ENCODE measurements at places on chromosomes 7 and 10.

DNA sequence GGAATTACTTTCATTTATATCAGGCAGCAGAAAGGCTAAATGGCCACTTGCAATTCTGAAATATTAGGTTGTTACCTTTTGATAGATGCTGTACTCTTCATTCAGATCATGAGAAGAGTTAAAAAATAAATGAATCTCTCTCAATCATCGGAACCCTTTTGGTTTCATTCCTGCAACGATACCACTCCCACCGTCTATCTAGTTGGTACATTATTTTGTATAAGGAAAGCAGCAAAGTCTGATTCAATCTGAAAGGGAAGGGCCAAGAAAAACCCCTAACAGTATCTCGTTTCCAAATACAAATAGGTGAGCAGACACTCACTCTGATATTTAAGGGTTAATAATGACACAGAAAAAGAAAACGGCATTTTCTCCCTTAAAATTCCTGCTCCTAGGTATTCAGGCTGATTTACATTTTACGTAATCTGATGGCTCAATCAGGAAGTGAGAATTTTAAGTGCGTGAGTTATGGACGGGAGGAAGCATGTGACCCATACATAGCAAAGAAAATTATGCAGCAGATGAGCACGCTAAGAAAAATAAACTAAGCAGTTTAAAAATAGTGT, 209.4 kb upstream of the KLF14 start:
- no peak for DNase-seq

GRCh38 chr10:109191823-109192222, 731.5 kb downstream of the XPNPEP1 start:
- no peak for DNase-seq

DNA sequence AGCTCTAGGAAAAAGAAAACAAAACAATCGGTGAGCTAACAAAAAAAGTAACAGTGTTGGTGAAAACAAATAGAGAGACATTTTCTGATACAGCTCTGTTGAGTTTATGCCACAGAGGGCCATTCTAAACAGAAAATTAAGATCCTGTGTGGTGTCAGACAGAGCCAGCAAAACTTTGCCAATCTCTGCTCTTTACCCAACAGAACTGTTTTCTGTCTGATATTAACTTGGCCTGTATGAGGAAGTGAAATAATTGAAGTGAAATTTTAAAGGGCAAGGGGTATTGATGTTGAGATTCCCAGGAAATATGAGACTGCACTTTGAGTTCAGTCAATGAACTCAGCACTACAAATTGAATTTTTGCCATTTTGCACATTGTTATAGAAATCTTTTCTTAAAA, 101.0 kb downstream of the AOAH start:
- no peak for DNase-seq

- DNase-seq = no peak
Observed at GRCh38 chr7:73544678-73545077, 12.8 kb downstream of the BCL7B start.

- DNase-seq = no peak
Observed at GRCh38 chr10:72792288-72792687, 100.3 kb downstream of the MCU start.

DNA sequence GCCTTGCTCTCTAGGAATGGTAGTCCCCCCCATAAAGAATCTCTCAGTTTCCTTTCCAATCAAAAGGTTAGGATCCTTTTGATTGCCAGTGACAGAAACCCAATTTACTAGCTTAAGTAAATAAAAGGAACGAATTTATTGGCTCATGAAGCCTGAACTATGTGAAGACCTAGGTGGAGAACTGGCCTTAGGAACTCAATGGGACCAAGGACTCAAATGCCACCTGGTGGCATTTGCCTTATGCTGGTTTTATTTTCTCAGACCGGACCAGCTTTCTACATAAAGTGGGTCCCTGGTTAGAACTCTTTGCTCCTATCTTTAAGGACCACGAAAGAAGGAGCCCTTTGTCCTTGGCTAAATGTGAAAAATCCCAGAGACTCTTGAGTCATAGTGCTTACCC, 25.4 kb downstream of the CFTR start:
- no peak for DNase-seq

- DNase-seq = no peak
Observed at GRCh38 chr7:142511801-142512200, 237.5 kb upstream of the PRSS1 start.

DNA sequence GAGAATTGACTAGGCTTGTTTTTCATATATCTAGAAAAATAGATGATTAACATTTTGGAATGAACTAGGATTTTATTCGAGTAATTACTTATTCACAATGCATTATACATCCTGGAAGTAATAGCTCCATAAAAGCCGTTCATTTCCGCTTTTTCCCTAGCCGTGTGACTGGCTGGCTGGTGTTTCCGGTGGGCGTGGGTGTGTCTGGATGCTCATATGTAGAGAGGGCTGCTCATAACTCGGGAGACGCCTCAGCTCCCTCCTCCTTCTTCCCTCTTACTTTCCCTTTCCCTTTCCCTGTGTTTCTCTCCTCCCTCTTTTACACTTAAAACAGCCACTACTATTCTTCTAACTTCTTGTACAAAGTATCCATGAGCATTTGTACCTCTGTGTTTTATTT, 187.7 kb upstream of the VSTM2A start:
- DNase-seq = no peak

GRCh38 chr7:34488766-34489165, 169.3 kb upstream of the NPSR1 start:
- no peak for DNase-seq

GRCh38 chr10:133116455-133116854, 28.7 kb downstream of the ADGRA1 start:
- DNase-seq = no peak

GRCh38 chr10:99533496-99534449, 1.0 kb downstream of the NKX2-3 start:
- DNase-seq = no peak

- no peak for DNase-seq
Observed at GRCh38 chr10:90741926-90742565, 115.8 kb downstream of the HTR7 start.

GRCh38 chr7:115546790-115547189, 483.8 kb downstream of the TFEC start:
- no peak for DNase-seq

- DNase-seq = no peak
Observed at GRCh38 chr10:33781606-33782395, 447.3 kb upstream of the NRP1 start.

GRCh38 chr10:31343551-31343950, 24.5 kb downstream of the ZEB1 start:
- DNase-seq = no peak

GRCh38 chr7:142355328-142355727, 97.5 kb upstream of the PRSS58 start:
- no peak for DNase-seq

DNA sequence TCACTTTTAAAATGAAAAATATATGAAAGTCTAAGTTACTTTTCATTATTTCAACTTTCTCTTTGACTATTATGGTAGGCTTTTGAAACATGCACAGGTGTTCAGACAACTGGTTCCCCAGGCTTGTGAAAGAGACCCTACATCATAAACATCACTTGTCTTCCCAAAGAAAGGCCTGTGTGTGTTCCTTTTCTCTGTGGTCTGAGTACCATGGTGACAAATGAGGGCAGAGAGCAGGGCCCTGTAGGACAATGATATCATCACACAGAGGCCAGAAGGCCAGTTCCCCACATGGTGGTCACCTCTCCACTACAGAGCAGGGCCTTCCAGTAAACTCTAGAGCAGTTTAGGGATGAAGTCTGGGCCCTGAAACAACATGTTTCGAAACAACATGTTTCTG, 288.8 kb downstream of the USP6NL start:
- no peak for DNase-seq

DNA sequence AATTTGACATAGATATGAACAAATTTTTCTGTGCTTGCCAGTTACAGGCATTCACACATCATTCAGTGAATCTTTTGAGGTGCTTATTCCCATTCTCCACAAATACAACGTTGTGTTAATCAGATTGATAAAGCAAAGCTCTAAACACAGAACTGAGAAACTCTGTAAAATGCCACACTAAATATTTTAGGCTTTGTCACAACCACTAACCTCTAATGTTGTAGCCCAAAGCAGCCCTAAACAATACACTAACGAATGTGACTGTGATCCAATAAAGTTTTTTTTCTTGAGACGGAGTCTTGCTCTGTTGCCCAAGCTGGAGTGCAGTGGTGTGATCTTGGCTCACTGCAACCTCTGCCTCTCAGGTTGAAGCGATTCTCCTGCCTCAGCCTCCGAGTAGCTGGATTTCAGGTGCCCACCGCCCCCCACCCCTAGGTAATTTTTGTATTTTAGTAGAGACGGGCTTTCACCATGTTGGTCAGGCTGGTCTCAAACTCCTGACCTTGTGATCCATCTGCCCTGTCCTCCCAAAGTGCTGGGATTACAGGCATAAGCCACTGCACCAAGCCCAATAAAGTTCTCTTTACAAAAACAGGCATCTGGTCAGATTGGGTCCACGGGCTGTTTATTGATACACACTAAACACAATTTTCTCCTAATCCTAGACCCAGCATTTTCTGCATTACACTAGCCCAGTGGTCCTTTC, 6.9 kb downstream of the CYCS start:
- DNase-seq = no peak

GRCh38 chr10:74924251-74924963, 98.0 kb downstream of the KAT6B start:
- DNase-seq = no peak

DNA sequence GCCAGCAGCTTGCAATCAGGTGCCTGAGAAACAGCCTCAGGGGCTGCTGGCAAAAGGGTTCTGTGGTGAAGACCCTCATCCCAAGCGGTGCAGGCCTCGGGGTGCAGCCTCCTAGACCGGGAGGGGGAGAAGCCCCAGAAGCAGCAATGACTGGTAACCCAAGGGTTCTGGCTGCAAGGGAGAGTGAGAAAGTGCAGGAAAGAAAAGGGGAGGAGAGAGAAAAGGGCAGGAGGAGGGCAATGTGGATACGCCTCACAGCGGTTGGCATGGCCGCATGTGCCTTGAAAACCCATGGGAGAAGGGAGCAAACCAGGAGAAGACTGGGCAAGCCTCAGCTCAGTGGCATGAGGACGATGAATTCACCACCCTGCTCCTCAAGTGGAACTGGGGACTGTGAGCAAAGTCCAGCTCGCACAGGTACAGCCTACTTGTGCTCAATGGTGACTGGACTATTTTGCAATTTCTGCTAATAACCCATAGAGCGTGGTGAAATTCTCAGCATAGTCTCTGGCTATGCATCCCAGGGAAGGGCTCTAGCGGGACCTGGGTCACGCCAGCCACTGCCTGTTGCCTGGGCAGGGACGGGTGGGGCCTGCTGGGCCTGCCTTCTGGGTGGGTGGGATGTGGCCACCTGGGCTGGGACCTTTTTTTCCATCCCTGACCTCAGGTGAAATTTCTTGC, 6.2 kb downstream of the CLRN3 start:
- no peak for DNase-seq

- no peak for DNase-seq
Observed at GRCh38 chr7:50559881-50560280, 5.3 kb downstream of the DDC start.

DNA sequence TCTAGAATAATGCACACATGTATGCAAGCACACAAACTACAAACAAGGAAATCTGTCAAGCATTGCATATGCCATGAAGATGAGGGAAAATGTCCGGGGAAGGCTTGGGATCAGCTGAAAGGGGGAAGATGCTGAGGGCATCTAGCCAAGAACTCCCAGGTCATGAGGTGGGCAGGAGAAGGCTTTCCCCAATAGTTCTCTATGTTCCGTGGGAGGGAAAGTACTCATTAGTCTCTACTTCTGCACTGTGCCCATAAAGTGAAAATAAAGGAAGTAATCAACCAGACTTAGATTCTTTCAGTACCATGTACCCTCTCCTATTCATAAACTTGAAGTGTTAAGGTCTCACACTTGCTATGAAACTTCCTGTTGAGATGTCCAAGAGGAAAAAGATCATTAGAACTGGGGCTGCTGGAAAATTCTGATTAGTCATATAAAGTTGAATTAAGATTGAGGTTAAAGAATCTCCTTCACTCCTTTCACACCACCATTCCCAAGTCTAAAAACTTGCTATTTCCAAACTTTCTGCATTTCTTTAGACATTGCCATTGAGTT, 17.1 kb upstream of the LIPF start:
- DNase-seq = no peak

DNA sequence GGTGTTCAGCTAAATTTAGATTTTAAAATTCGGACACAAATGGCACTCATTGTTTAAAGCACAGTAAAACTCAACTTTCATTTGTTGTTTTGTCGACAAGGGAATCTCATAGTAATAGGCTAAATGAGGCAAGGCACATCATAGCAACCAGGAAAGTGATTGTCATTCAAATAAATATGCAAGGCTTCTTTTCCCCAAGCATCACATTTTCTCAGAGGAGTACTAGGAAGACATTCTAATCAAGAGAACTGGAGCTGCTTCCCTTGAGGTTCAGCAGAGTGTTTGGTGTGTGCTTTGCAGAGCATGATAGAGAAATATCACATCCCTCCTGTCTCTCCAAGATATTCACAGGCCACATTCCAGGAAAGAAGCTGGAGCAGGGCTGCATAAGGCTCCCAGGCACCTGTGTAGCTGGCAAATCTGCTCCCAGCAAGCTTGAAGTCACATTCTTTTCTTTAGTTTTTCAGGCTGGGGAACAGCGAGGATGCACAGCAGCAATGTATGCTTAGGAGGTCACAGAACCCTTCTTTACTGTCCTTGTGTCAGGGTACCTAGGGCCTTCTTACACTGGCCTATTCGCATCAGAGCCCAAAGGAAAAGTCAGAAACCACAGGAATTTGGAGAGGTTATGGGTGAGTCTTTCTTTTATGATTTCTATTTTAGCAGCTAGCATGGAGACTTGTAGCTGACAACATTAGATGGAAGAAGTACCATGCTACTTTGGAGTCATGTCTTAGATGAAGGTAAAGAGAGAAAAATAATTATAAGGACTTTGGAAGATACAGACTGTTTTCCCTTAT, 95.9 kb upstream of the HDAC9 start:
- DNase-seq = no peak

GRCh38 chr10:130340816-130341215, 204.6 kb downstream of the GLRX3 start:
- DNase-seq = no peak

- DNase-seq = no peak
Observed at GRCh38 chr7:26759108-26759507, 105.3 kb downstream of the SKAP2 start.

GRCh38 chr10:91708174-91708861, 75.4 kb upstream of the PPP1R3C start:
- no peak for DNase-seq

- no peak for DNase-seq
Observed at GRCh38 chr7:41416208-41416595, 286.7 kb downstream of the INHBA start.

DNA sequence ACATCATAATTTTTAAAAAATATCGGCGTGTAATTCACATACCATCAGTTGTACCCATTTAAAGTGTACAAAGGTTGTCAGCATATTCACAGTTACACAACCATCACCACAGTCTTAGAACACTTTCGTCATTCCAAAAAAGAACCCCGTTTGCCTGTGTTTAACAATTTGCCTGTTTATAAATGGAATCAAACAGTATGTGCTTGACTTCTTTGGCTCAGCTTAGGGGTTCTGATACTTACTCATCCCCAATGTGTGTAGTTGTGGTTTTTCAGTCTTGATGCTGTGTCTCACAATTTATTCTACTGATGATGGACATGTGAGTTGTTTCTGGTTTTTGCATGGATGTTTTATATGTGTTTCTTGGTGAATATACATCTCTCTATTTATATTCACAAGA, 50.0 kb downstream of the PRPF18 start:
- DNase-seq = no peak

Measured in activated CD8-positive, alpha-beta memory T cell treated with anti-CD3 and anti-CD28 coated beads for 4 hours (primary cell).